ENCODE measurements at places on chromosomes 7 and 10.
A peak's percentile ranks its signal among the peaks of the same experiment; 100 is the strongest.

DNA sequence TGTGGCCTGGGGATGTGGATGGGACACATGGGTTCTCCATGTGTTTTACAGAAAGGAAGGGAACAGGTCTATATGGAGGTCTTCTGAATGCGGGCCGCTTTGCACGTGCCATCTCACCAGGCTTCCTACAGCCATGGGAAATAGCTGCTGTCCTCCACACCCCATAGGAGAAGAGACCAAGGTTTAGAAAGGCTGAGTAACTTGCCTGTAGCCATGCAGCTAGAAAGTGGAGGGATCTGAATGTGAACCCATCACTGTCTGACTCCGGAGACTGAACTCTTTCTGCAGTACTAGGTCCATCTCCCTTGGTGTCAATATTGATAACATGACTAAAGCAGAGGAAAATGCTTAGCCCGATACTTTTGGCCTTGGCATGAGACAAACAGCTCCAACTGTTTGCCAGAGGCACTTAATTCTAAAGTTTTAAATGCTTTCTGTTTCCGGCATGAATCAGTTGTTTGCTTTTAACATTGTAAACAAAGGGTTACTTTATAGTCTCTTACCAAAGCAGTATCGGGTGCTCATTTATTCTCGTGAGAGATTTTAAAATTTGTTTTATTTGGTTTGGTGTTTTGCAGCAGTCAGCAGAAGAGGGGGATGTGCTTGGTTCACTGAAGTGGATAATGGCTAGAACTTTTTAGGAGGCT, 64.8 kb upstream of the LOXL4 start:
- no peak for DNase-seq

DNA sequence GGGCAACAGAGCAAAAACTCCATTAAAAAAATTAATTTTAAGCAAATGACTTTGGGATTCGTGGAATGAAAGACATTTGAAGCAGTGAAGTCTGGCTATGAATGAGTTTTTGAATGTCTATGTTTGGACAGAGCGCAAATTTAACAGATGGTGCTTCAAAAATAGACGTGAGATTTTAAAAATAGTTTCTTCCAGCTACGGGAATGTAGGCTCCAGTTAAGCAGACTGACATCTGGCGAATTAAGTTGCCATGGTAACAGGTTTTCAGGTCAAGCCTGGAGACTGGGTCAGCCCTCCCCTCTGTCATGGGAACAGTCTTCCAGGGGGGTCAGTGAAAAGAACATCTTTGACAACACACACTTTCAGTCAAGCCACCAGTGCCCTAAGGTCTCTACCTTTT, 62.0 kb downstream of the MYOF start:
- no peak for DNase-seq

DNA sequence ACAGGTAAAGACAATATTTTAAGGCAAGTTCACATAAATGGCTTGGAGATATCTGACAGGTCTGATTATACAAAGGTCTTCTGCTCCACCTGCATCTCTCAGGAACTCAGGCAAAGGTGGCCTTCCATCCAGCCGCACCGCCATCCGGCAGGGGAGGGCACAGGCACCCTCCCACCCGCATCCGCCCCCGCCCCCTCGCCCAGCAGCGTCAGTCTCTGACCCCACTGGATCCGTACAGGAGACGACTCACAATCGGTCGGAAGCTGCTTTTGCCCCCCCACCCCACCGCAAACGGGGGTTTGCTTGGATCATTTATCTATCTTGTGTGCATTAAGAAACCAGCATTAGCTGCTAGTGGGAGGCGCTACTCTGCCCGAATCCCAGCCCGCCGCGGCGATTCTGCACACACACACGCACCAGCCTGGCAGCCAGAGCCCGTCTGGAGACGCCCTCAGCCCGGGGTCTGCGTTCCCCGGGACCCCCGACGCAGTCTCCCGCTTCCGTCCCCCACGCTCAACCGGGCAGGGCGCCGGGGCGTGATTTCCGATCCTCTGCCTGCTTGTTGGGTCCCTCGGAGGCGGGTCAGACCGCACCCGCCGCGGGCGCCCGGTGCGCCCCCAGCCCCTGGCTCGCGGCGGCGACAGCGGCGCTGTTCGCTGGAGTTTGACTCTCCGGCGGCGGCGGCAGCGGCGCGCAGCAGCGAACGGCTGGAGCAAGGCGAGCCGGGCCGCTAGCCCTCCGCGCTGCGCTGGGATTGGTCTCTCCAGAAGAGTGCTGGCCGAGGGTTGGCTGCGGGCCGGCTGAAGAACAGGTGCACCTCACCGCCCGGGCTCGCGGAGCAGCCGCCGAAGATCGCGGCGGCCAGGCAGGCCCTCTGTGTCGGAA, 820 bp upstream of the NRG3 start:
- no peak for DNase-seq

DNA sequence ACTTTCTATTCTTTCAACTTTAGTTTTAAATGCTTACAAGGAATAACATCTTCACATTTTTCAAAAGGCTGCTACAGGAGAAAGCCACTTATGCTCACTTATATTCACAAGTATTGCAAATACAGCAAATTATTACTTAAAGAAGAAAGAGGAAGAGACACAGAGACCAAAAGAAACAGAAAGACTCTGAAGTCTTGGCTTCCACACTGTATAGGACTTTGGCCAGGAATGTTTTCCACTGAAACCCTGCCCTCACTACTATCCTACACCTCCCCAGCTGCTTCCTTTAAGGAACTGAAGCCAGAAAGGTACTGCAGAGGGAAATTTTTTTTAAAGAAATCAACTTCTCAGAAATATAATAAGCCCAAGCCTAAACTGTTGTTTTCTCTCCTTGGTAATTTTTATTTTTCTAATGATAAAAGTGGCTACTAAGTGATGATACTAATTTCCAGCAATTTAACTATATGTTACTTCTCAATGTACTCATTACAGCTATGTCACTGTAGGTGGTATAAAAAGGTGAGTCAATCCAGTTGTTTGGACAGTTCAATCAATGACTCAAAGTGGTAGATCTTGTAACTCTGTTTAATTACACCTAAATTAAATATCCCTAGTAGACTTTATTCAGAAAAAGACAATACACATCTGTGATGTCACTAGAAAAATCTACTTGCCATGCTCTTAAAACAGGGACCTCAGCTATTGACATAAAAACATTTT, 231.6 kb downstream of the GRM8 start:
- DNase-seq: no peak

- no peak for DNase-seq
Measured at GRCh38 chr7:781186-781849, 51.0 kb upstream of the SUN1 start.

DNA sequence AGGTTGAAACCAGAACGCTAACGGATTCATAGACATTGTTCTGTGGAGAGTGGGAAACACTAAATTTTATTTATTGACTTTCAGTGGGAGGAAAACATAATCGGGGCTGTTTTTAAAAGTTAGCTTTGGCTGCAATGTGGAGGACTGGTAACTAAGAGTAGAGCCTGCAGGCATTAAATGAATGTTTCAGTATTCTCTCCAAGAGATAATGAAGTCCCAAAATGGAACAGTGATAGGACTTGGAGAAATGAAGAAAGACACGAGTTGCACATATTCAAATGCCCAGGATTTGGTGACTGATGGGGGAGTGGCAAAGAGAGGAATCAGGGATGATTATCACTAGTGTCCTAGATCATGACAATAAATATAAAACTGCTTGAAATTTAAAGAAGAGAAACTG, 359.8 kb upstream of the LRRTM3 start:
- no peak for DNase-seq

DNA sequence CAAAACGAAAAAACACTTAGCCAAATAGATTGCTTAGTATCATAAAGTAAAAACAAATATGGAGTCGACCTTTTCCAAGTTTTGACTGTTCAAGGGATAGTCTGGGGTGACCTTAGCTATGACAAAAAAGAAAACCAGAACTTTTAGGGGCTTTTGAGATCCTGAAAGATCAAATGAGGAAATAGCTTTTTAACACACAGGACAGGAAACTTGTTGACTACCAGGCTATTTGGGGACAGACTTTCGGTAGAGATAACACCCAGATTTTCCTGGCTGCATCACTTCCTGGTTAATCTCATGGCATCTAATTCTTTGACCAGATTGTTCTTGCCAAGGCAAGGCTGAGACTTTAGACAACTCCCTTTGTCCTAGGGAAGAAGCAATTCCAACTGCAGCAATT, 34.5 kb upstream of the EGR2 start:
- DNase-seq: no peak

- no peak for DNase-seq
Measured at GRCh38 chr7:81031243-81031642, 112.4 kb upstream of the SEMA3C start.

GRCh38 chr7:24812305-24812945, 55.2 kb upstream of the GSDME start:
- DNase-seq: peak; percentile 21

DNA sequence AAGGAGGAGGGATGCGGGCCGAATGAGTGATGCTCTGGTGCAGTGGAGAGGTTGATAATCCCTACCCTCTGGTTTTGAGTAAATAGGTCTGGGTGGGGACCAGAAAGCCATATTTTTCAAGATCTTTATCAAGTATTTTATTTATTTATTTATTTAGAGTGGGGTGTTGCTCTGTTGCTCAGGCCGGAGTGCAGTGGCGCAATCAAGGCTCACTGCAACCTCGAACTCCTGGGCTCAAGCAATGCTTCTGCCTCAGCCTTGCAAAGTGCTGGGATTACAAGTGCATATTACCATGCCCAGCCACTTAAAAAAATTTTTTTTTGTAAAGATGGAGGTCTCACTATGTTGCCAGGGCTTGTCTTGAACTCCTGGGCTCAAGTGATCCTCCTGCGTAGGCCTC, 21.6 kb downstream of the SVIL start:
- DNase-seq: no peak

GRCh38 chr7:127667017-127667670, 15.2 kb downstream of the SND1 start:
- no peak for DNase-seq

GRCh38 chr7:79317728-79318127, 135.7 kb downstream of the MAGI2 start:
- no peak for DNase-seq

DNA sequence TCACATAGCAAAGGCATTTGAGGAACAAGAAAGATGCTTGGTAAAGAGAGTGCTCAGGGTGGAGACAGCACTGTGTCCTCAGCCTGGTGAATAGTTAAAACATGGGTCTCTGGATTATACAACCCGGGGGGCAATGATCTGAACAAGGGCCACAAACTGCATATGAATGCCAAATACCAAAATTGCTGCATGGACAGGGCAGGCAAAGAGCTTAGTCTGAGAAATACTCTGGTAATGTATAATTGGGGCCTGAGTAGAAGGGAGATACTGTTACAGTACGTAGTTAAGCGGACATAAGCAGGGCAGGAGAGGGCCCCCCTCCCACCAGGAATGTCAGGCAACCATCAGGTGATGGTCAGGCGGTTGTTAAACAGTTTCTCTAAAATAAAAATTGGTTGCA, 99.3 kb upstream of the CDK1 start:
- DNase-seq: no peak

- DNase-seq: no peak
Measured at GRCh38 chr10:99769706-99770105, 12.7 kb upstream of the ABCC2 start.

DNA sequence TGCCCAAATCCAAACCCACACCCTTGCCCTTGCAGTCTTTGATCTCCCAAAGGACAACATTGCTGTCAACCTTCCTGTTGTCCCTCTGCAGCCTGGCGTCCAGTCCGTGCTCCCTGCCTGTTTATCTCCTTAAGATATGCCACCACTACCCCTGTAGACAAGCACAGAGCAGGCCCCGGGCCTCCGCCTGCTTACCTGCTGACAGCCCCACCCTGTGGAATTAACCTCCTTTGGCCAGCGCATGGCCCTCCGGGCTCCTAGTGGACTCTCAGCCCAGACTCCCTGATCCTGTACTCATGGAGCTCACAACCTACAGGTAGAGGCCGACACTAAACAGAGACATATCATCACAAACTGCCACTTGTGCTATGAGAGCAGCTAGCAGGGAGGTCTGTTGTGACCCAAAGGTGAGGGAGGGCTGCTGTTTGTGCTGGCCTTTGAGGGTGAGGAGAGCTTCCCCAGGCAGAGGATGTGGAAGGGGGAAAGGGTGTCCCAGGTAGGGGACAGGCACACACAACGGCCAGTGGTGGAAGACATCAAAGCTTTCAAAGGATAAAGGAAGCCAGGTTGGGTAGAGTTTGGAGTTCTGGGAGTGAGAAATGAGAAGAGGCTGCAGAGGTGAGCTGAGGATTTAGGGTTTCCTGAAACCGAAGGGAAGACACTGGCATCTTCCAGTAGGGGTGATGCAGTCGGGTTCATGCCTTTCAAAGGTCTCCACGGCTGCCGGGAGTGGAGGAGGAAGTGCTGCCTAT, 174.5 kb upstream of the ZMIZ1 start:
- no peak for DNase-seq

GRCh38 chr7:17815318-17815717, 125.0 kb downstream of the SNX13 start:
- DNase-seq: no peak

GRCh38 chr10:109275960-109276359, 647.4 kb downstream of the XPNPEP1 start:
- no peak for DNase-seq

- DNase-seq: no peak
Measured at GRCh38 chr7:106485031-106485551, 175.9 kb downstream of the CCDC71L start.

All from activated T-cell treated with anti-CD3 and anti-CD28 coated beads for 4 hours (primary cell).